ENCODE measurements at places on chromosomes 4 and X.
A peak's percentile ranks its signal among the peaks of the same experiment; 100 is the strongest.

- peak; percentile 63 for DNase-seq
These were observed 55.0 kb upstream of the NR0B1 start for GRCh38 chrX:30364229-30364628.

DNA sequence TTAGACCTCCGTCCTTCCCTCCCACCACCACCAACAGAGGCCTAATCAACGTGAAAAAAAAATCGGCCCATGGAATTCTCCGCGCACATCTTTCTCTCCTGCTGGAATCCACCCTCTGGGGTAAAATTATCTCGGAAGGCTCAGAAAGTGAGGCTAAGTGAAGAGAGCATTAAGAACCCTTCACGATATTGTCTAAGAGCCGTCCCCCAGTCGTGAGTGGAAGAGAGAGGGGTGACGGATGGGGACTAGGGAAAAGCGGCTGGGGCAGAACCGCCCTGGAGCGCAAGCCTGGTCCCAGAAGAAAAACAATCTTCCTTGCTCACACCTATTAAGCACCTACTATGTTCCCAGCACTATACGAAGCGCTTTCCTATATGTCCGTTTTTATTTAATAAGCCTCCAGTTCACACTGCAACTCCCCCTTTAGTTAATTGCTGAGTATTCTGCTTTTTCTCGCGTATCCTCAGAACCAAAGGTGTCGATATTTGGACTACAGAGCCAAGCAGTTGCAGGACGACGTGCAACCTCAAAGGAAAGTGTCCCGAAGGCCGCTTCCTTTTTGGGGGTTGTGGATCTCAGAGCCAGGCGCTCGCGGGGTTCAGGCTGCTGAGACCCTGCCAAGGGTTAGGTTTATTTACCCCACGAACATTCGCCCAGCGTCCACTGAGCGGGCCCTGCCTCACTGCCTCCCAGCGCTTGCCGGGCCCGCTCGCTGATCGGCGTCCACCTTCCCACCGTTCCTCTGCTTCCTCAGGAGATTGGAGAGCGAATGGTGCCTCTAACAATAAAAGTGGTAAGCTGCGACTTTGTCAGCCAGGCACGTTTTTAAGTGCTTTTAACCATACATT, 889 bp downstream of the MGARP start:
- no peak for DNase-seq

DNA sequence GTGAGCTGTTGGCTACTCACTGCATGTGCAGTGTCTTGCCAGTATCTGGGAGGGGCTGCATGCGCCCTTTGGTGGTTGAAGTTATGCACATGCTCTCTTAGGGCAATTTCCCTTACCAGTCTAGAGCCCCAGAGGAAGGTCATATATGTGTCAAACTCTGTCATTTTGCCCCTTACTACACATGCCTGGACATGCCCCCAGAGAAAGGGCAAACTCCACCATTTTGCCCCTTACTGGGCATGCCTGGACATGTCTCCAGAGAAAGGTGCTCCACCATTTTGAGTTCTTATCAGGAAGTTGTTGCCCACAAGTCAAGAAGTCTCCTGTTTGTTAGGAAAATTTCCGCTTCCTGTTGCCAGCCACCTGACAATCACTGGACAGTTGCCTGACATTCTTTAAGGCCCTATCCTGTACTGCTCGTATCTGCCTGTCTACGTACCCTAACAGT, 56.4 kb upstream of the PLAC8 start:
- no peak for DNase-seq

DNA sequence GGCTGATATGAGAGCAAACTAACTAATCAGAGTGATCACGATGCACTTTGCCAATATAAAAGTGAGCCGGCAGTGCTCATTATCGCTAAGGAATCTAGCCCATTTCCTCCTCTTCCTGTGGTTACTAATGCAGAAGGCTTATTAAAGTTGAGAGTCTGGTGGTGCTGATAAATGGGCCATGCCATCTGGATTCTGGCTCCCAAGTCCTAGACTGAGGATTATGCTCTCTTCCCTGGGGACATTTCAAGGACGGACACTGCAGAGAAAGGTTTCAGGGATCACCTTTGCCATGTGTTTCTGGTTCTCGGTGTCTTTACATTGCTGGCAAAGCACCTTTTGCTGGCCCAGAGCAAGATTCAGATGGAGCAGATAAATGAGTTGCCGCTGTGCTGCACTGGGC, 85.3 kb downstream of the RTL5 start:
- DNase-seq = no peak

GRCh38 chr4:83996254-83996653, 460.3 kb downstream of the GPAT3 start:
- DNase-seq = no peak

All from NCI-H2081 treated with DMSO at 0.1 percent for 48 hours (cell line).